Fibroblast of lung (primary cell): ENCODE measurements at places on chromosomes 2 and 18. TPM values are rescaled to one million over a fixed set of nuclear protein-coding genes. Genes with fewer than 3 reads are reported as not detected.

The FER1L5 gene
- 0.50 and 0.51 TPM in 2 replicates for total RNA-seq

The FTCDNL1 gene
- 2.3 and 3.6 TPM in 2 replicates for total RNA-seq

- no peak overlapping the region for H3K27ac ChIP-seq
- DNase-seq = no peak
- H3K36me3 ChIP-seq = no peaks in the 10 kb centered on the region
- H3K27me3 ChIP-seq = no peaks in the 10 kb centered on the region
Observed at GRCh38 chr2:114800371-114800770, 357.9 kb downstream of the DPP10 start.

The DSC2 gene
- total RNA-seq = under 0.01 TPM in 2 replicates

The DNMT3A gene
- 16.9 and 19.7 TPM in 2 replicates for total RNA-seq

The CGREF1 gene
- total RNA-seq = 2.3 and 10.0 TPM in 2 replicates

The CPLX4 gene
- not detected in 2 replicates for total RNA-seq

The SCN2A gene
- 2.1 and 7.1 TPM in 2 replicates for total RNA-seq

GRCh38 chr2:30940839-30941238 lies 133.6 kb upstream of the CAPN13 start:
- H3K4me1 ChIP-seq = no peaks in the 10 kb centered on the region
- no peak for DNase-seq
- H3K27ac ChIP-seq = no peak overlapping the region
- H3K36me3 ChIP-seq = no peaks in the 10 kb centered on the region

GRCh38 chr2:17506736-17507616 lies 11.3 kb downstream of the RAD51AP2 start:
- H3K36me3 ChIP-seq = no peaks in the 10 kb centered on the region
- no peaks in the 10 kb centered on the region for H3K4me1 ChIP-seq
- peak; percentile 54 for DNase-seq
- H3K4me3 ChIP-seq = no peak overlapping the region
- H3K27ac ChIP-seq = no peak overlapping the region

- H3K4me1 ChIP-seq = no peaks in the 10 kb centered on the region
- H3K36me3 ChIP-seq = no peaks in the 10 kb centered on the region
- H3K4me3 ChIP-seq = no peak overlapping the region
- H3K27me3 ChIP-seq = no peaks in the 10 kb centered on the region
Observed at GRCh38 chr2:10733980-10734379, 12.6 kb downstream of the ATP6V1C2 start.

DNA sequence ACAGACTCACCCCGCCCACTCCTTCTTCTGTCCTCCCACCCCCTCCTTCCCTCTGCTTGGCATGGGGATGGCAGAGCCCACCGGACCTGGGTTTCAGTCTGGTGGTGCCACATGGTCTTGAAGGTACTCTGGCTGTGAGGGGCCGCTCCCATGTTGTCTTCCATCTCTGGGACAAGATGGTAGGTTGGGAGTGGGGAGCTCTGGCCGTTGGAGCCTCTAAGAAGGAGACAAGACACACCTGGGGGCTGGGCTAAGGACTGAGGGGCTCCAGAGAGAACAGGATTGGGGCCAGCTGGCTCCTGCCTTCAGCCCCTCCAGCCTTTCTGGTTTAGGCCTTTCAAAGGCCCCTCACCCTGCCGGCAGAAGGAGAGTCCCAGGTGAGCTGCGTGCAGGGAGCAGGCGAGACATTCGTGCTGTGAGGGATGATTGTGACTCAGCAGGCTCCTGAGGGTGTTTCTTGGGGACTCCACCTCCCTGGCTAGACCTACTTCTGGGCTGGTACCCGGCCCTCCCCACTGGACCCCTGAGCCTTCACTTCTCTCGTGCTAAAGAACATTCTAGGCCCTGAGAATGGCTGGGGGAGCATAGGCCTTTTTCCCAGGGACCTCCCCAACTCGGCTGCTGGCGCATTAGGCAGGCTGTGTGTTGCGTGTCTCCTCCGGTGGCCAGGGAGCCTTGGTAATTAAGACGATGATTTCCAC lies 128.2 kb upstream of the HAAO start:
- H3K27me3 ChIP-seq = no peaks in the 10 kb centered on the region
- no peak for DNase-seq
- peaks cover 38% of the 10 kb centered on the region for H3K4me1 ChIP-seq

The INPP5D gene
- total RNA-seq = 0.33 and 0.51 TPM in 2 replicates

DNA sequence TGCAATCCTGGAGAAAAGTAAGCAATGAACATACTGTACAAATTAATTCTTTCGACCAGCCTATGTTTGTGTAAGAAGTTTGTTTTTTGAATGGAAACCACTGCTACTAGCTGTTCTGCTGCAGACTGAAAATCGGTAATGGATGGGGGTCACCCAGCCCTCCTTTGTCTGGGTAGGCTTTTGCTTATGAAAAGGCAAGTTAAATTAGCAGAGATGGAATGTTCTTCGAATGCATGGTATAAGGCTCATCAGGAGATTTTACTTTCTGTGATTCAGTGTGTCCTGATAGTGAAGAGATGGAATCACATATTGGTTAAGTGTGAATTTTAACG lies 53.8 kb downstream of the EEF1B2 start:
- H3K36me3 ChIP-seq = no peaks in the 10 kb centered on the region
- H3K4me3 ChIP-seq = peak overlapping the region; percentile 22
- H3K27ac ChIP-seq = no peak overlapping the region
- H3K4me1 ChIP-seq = peaks cover 2% of the 10 kb centered on the region

GRCh38 chr18:379681-380330 lies 112.0 kb upstream of the THOC1 start:
- H3K4me1 ChIP-seq = no peaks in the 10 kb centered on the region
- DNase-seq = peak; percentile 77
- H3K36me3 ChIP-seq = no peaks in the 10 kb centered on the region
- H3K27ac ChIP-seq = no peak overlapping the region
- no peak overlapping the region for H3K4me3 ChIP-seq

The MC5R gene
- total RNA-seq = not detected in 2 replicates

DNA sequence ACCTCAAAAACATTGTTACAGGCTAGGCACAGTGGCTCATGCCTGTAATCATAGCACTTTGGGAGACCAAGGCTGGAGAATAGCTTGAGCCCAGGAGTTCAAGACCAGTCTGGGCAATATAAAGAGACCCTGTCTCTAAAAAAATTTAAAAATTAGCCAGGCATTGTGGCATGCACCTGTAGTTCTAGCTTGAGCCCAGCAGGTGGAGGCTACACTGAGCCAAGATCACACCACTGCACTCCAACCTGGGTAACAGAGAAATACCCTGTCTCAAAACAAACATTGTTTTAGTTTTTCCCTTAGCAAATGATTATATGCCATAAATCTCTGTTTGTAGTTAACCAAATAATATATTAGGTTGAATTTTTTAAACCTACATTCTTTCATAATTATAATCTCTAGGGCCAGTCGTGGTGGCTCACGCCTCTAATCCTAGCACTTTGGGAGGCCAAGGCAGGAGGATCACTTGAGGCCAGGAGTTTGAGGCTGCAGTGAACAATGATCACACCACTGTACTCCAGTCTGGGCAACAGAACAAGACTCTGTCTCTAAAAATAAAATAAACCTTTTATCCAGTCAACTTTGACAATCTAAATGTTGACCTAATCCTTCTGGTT lies 13.3 kb upstream of the CYP20A1 start:
- H3K27ac ChIP-seq = no peak overlapping the region
- H3K36me3 ChIP-seq = no peaks in the 10 kb centered on the region
- no peak overlapping the region for H3K4me3 ChIP-seq
- H3K4me1 ChIP-seq = no peaks in the 10 kb centered on the region

The CXCR4 gene
- under 0.01 TPM in 1 of 2 replicates, not detected in the other for total RNA-seq

DNA sequence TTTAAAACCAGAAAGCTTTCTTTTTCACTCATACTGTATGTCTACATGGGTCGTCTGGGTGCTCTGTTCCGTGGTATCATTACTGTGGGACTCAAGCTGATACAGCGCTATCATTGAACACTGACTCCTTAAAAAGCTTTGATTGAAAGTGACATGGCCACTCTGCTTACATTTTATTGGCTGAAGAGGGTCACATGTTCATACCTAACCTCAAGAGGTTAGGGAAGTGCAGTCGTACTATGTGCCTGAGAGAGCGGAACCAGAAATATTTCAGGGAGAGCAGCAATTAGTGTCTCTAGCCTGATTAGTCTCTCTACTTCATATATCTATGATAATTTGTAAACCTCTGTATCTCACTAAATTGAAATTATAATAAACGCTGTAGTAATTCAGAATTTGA lies 43.5 kb downstream of the PSMD14 start:
- no peak for DNase-seq
- H3K36me3 ChIP-seq = no peaks in the 10 kb centered on the region
- no peaks in the 10 kb centered on the region for H3K27me3 ChIP-seq
- no peaks in the 10 kb centered on the region for H3K4me1 ChIP-seq
- H3K27ac ChIP-seq = no peak overlapping the region

DNA sequence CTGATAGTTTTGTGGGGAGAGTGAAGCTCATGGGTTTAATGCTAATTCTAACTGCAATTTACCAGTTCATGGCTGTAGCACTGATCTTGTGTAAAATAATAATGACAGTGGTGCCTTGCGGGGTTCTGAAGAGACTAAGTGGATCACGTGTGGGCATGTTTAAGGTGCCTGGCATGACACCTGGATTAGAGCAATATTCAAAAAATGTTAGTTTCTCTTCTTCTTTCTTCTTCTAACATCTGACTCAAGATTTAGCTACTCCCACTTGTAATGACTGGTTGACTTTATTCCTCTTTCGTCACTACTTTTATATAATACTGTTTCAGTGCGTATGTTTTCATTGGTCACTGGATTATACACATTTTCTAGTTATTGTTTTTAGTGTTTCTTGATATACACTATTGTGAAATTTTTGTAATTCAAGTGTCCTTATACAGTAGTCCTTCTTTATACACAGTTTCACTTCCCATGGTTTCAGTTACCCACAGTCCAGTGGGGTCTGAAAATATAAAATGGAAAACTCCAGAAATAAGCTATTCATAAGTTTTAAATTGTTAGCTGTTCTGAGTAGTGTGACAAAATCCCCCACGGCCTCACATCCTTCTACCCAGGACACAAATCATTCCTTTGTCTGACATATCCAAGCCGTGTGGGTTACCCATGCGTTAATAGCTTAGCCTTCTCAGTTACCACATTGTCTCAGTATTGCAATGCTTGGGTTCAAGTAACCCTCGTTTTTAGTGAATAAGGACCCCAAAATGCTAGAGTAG lies 662.2 kb upstream of the CNTNAP5 start:
- H3K27ac ChIP-seq = no peak overlapping the region
- no peak for DNase-seq
- no peak overlapping the region for H3K4me3 ChIP-seq

GRCh38 chr2:179927041-179927440 lies 65.6 kb upstream of the ZNF385B start:
- no peak overlapping the region for H3K27ac ChIP-seq
- H3K27me3 ChIP-seq = no peaks in the 10 kb centered on the region
- H3K4me3 ChIP-seq = no peak overlapping the region
- H3K4me1 ChIP-seq = no peaks in the 10 kb centered on the region

The REG1A gene
- not detected in 2 replicates for total RNA-seq

DNA sequence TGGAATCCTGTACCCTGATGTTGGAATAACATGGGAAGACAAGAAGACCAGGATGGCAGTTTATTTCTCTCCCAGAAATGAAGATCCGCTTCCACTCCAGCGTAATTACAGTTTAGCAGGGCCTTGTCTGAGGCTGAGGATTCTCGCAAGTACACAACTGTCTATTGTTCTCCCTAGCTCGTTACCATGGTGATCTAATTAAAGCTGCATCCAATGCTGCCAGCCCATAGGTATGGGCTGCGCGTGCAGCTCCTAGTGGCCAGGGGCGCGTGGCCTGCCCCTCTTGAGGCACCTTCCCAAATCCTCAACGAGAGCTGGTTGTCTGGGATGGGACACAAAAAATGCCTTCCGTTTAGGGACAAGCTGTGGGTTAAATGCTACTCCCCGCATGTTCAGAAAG lies 344.9 kb downstream of the CYRIA start:
- H3K27me3 ChIP-seq = no peaks in the 10 kb centered on the region
- DNase-seq = no peak
- no peak overlapping the region for H3K27ac ChIP-seq
- H3K36me3 ChIP-seq = no peaks in the 10 kb centered on the region
- no peak overlapping the region for H3K4me3 ChIP-seq

DNA sequence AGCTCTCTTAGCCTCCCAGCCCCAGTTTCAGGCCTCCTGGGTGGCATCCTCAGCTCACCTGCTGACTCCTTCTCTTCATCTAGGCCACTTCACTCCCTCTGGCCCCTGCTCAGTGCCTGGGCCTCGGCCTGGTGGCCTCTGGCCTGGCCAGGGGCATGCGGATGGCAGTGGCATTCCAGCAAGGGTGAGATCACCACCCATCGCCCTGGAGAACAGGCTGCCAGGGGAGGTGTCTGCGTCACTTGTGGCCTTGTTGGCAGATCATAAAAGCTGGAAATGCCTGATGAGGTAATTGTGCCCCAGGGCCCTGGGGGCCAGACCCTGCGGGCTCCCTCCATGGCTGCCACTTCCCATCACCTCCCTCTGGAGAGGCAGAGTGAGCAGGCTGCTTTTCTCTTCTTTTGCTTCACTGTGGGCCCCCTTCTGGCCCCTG lies 72.5 kb upstream of the SMAD2 start:
- no peaks in the 10 kb centered on the region for H3K4me1 ChIP-seq
- H3K4me3 ChIP-seq = no peak overlapping the region
- DNase-seq = peak; percentile 33
- no peaks in the 10 kb centered on the region for H3K36me3 ChIP-seq
- H3K27ac ChIP-seq = no peak overlapping the region
- no peaks in the 10 kb centered on the region for H3K27me3 ChIP-seq

The GYPC gene
- total RNA-seq = 135 and 244 TPM in 2 replicates

The ANKRD30BL gene
- total RNA-seq = not detected in 2 replicates

DNA sequence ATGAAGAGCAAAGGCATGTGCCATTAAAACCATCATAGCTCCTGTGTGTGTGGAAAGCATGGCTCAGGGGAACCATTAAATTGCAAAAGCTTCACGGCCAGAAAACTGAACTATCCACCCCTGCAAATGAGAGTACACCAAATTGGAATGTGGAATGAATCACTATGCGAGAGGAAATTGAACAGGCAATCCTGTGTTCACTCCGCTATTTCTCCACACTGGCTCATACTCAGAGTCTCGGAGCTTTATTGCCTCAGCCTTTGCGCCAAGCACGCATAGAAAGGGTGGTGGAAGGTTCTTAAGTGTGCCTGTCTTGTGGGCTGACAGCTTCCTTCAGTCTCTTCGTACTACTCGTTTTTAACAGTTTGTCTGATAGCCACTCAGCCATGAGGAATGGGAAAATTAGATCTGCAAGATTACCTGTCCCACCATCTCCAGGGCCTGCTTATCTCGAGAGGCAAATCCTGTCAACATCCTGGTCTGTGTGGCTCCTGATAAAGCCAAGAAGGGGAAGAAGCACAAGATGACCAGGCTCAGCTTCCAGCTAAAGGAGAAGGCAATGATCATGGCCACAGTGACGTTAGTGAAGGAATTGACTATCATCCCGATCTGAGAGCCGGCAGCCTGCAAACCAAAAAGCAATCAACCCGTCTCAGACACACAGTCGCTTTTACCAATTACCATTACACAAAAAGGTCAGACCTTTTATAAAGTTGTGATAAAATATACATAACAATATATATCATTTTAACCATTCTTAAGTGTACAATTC lies 34.9 kb downstream of the G6PC2 start:
- DNase-seq = peak; percentile 2
- no peaks in the 10 kb centered on the region for H3K27me3 ChIP-seq
- H3K36me3 ChIP-seq = no peaks in the 10 kb centered on the region
- no peak overlapping the region for H3K27ac ChIP-seq
- no peaks in the 10 kb centered on the region for H3K4me1 ChIP-seq
- H3K4me3 ChIP-seq = no peak overlapping the region

GRCh38 chr18:48030616-48031480 lies 100.4 kb upstream of the SMAD2 start:
- H3K27ac ChIP-seq = no peak overlapping the region
- peaks cover 3% of the 10 kb centered on the region for H3K27me3 ChIP-seq
- no peaks in the 10 kb centered on the region for H3K36me3 ChIP-seq
- H3K4me1 ChIP-seq = no peaks in the 10 kb centered on the region

GRCh38 chr2:29322011-29322410 lies 206.8 kb downstream of the CLIP4 start:
- H3K36me3 ChIP-seq = no peaks in the 10 kb centered on the region
- H3K4me1 ChIP-seq = no peaks in the 10 kb centered on the region
- H3K27me3 ChIP-seq = no peaks in the 10 kb centered on the region
- H3K27ac ChIP-seq = no peak overlapping the region
- no peak overlapping the region for H3K4me3 ChIP-seq

The SLC40A1 gene
- total RNA-seq = 91.9 and 97.4 TPM in 2 replicates

The MPP4 gene
- total RNA-seq = 0.26 and 0.50 TPM in 2 replicates
